ENCODE measurements at places on chromosomes 1 and 21.

DNA sequence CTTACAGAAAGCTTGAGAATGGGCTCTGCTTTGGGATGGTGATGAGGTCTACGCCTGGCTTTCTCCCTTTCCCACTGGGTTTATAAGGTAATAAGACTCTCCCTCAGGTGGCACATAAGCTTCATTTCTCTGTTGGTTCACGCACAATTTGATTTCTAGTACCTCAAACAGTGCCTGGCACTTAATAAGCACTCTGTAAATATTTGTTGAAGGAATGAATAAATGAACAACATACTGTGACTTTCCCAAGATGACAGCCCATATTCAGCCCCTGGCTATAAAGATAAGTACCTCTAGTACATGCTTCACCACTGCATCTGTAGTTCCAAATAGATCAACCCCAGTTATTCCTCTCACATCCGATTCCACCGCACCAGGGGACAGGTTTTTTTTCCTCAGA lies 17.8 kb downstream of the COPA start:
- DNase-seq: no peak

DNA sequence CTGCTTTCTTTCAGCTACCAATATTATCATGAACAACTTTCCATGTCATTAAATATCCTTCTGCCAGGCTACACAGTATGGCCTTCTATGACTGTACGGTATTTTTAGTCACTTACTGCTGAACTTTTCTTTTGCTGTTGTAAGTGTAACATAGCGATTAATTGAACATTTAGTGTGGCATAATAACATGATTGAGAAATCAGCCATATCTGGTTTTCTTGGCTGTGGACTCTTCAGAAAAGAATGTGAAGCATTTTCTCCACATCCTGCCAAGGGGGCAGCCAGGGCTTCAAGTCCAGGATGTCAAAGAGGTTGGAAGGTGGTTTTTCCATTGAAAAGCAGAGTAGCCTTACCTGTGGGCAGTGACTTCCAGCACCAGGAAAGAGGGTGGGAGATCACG lies 8.8 kb upstream of the AHCYL1 start:
- DNase-seq: no peak

GRCh38 chr1:44346878-44347277 lies 8.2 kb downstream of the ERI3 start:
- DNase-seq: no peak

- no peak for DNase-seq
Observed at GRCh38 chr1:237004116-237004515, at the start of gene MT1HL1. Gene MT1HL1, minus strand, starts transcription at chr1:237004441. Its CDS starts 69 bp downstream, at chr1:237004372.

GRCh38 chr1:154966111-154966510 lies 4.4 kb downstream of the SHC1 start:
- no peak for DNase-seq

DNA sequence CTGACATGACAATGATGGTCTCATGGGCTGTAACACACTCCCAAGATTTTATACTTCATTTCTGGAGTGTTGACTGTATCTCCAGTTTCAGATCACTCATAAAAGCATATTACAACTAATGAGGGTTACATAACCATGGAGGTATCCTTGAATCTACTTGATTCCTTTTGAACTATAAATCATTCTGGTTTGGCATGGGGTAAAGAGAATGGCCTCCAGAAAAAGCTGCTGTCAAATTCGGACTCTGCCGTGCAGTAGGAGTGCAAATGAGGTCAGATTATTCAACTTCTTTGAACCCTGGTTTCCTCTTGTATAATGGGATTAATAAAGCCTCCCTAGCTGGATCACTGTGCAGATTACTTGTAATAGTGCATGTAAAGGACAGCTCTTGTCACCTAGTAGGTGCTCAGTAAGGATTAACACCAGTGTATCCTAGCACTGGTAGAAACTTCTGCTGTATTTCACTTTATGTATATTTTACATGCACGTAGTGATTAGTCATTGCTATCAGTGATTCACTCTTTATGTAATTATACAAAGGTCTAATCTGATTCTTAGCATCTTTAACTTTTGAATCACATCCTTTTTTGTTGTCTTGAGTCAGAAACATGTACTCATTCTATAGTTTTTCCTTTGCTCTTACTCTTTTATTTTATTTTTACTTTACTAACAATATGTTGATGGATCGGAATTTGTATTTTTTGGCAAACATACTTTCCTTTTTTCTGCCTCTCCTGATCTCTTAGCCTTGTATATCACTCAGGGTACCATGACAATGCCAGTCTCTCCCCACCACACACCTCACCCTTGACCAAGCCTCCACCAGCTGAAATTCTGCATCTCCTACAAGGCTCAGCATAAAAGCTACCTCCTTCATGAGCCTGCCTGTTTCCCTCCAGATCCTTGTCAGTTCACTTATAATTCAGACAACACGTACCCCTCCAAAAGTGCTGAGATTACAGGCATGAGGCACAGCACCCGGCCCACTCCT lies 3.2 kb downstream of the LRRC8C start:
- DNase-seq: no peak

- no peak for DNase-seq
Observed at GRCh38 chr1:7549277-7550161, 221.6 kb upstream of the VAMP3 start.

DNA sequence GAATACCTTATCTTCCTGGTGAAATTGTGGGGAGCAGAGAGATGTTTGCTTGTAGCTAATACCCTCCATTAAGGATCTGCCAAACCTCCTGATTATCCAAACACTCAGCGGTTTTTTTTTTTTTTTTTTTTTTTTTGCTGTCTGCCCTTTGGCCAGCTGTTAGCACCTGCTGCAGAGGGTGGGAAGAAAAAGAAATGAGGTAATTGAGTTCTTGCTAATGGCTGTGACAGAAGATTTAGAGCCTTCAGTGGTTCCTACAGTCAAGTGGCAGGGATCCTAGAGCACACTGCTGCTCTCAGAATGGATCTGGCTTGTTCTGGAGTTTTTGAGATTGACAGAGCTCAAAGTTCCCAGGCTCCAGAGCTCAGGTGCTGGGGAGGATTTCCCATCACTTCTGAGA lies 342.5 kb downstream of the DISC1 start:
- DNase-seq: no peak

DNA sequence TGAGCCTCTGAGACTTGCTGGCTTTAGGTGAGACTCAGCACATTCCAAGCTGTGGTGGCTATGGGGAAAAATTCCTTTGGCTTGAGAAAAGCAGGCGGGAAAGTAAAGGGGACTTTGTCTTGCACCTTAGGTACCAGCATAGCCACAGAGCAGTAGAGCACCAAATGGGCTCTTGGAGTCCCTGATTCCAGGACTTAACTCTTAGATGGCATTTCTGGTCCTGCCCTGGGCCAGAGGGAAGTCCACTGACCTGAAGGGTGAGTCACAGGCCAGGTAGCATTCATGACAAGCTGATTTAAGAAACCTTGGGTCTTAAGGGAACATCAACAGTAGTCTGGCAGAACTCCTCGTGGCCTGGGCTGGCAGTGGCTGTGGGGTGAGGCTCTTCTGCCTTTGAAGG lies 344.7 kb downstream of the DUSP10 start:
- no peak for DNase-seq

GRCh38 chr21:43938751-43939442 lies 73.2 kb upstream of the TRAPPC10 start:
- peak; percentile 71 for DNase-seq

GRCh38 chr21:42232176-42232825 lies 13.4 kb downstream of the ABCG1 start:
- no peak for DNase-seq

DNA sequence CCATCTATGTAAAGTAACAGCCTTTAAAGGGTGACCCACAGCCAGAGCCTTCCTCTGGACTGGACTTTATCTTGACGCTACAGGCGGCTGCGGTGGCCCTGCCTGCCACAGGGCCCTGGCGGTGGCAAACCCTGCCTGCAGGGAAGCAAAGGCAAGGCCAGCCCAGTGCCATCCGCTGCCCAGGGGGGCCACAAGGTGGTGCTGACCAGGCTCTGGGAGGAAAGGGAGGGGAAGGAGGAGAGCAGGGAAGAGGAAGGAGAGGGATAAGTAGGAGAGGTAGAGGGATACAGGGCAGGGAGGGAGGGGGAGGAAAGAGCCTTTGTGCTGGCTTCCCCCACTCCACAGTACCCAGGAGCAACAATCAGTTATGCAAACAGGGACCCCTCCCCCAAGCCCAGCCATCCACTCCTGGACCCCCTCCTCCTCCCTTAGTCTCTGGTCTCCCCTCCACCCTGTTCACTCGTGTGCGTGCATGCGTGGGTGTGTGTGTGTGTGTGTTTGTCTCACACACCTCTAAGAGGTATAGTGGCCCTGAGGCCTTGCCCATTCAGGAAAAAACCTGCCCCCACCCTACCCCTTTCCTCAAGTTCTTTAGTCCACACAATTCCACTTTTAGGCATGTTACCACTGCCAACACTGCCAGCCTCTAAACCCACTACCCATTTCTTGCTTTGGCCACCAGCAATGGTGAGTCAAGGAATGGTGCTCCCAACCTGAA lies 30.3 kb downstream of the SSBP3 start:
- DNase-seq: no peak

GRCh38 chr21:34100337-34100736 lies 27.0 kb downstream of the MRPS6 start:
- no peak for DNase-seq

- no peak for DNase-seq
Observed at GRCh38 chr1:92583821-92584760, 97.4 kb upstream of the GFI1 start.

DNA sequence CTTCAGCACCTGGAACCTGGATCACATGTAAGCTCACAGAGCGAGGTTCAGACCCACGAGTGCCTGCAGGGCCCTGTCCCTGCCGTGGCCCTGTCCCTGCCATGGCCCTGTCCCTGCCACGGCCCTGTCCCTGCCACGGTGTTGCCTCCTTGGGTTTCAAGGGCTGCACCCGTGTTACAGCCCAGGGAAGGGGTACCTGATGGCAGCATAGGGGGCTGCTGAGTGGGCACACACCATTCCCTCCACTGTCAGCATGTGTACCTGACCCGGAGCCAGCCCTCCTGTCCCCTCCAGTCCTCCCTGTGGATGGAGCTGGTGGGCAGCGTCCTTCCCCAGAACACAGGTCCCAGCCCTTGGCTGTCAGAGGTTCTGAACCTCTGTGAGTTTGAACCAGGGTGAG lies 15.3 kb downstream of the DFFB start:
- no peak for DNase-seq

GRCh38 chr1:153271711-153272110 lies 12.2 kb downstream of the LORICRIN start:
- DNase-seq: no peak

Data from stimulated activated CD8-positive, alpha-beta memory T cell treated with anti-CD3 and anti-CD28 coated beads, Interleukin-7, amount 100 ng/mL, for 1 hour (primary cell).